Motor neuron (in vitro differentiated cells): ENCODE measurements at places on chromosomes 2 and 18. TPM values are rescaled to one million over a fixed set of nuclear protein-coding genes. Genes with fewer than 3 reads are reported as not detected.

RBKS gene
- 2.7 and 3.6 TPM in 2 replicates for total RNA-seq

DNA sequence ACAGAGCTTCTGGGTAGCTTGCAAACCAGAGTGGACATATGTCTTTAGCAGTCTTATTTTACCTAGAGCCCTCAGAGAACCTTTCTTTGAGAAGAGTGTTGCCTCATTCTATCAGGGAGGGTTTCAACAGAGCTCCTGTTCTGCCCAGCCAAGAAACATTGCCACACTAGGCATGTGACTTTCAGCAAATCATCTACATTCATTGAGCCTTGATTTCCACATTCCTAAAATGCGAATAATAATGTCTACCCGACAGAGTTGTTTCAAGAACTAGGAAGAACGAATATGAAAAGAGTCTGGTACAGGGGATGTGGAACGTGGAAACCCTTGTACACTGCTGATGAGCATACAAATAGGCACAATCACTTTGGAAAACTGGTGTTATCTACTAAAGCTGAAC, 7.8 kb upstream of the PRKAG3 start:
- no peak for ATAC-seq

ABCG8 gene
- total RNA-seq: 0.16 and 0.20 TPM in 2 replicates

- ATAC-seq: peak; percentile 40
Measured at GRCh38 chr2:216428618-216429350, 16.5 kb downstream of the SMARCAL1 start.

- no peak for ATAC-seq
Measured at GRCh38 chr2:150060341-150060740, 427.1 kb downstream of the RND3 start.

DNA sequence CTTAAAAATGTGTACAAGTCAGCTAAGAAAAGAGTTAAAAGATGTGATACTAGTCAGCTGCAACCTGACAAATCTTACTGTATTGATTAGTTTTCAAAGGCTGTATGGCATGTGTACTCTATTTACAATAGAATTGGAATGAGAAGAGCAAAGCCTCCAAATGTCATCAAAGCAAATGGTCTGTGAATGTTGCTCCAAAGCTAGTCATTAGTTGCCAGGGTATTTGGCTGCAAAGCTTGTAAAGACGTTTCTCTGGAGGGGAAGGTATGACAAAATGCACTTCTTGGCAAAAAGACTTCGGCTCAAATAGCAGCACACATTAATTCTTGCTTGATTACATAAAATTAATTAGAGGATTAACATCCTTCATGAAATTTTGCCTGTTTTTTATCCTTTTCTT, 59.3 kb downstream of the ETAA1 start:
- no peak for ATAC-seq

DNA sequence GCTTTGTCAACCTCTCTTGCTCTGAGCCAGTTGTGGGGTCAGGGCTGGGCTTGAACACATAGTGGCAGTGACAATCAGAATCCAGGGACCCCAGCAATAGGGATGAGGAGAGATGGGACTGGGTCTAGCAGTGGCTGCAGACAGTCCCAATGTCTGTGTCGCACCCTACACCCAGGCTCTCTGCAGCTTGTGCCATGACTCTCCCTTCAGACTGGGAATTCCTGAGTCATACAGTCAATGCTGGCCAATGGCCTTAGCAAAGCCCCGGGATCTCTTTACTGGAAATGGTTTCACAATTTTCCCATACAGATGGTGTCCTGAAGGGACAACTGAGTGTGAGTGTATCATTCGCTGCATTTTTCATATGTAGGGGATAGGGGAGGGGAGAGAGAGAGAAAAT, 74.2 kb upstream of the CELF4 start:
- ATAC-seq: peak; percentile 56

ONECUT2 gene
- 9.4 and 12.1 TPM in 2 replicates for total RNA-seq

NPAS2 gene
- 1.5 and 2.3 TPM in 2 replicates for total RNA-seq

ARHGEF33 gene
- total RNA-seq: 1.3 and 5.7 TPM in 2 replicates
